MG63 (cell line): ENCODE measurements at places on chromosomes 5 and 9. TPM values are rescaled to one million over a fixed set of nuclear protein-coding genes. Genes with fewer than 3 reads are reported as not detected.

ADAMTS2 gene
- total RNA-seq: 88.7 and 141 TPM in 2 replicates

ALDOB gene
- total RNA-seq: not detected in 2 replicates

NOL8 gene
- total RNA-seq: 22.3 and 31.0 TPM in 2 replicates

DNA sequence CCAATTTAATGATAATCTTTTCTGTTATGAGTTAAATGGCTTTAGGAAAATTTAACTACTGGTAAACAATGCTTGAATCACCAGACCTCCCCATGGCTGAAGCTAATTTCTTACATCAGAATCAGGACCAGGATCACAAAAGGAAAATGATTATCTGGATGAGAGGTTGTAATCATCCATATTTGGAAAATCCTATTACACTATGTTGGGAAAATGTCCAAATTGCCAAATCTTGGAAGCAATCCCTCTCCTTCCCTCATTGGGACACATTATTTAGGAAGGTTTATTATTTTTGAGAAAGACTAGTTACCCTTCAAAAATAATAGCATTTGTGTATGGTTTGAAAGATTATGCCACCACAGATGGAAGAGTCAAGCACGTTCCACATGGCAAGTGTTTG lies 130.7 kb upstream of the MINAR2 start:
- no peak for DNase-seq

DNA sequence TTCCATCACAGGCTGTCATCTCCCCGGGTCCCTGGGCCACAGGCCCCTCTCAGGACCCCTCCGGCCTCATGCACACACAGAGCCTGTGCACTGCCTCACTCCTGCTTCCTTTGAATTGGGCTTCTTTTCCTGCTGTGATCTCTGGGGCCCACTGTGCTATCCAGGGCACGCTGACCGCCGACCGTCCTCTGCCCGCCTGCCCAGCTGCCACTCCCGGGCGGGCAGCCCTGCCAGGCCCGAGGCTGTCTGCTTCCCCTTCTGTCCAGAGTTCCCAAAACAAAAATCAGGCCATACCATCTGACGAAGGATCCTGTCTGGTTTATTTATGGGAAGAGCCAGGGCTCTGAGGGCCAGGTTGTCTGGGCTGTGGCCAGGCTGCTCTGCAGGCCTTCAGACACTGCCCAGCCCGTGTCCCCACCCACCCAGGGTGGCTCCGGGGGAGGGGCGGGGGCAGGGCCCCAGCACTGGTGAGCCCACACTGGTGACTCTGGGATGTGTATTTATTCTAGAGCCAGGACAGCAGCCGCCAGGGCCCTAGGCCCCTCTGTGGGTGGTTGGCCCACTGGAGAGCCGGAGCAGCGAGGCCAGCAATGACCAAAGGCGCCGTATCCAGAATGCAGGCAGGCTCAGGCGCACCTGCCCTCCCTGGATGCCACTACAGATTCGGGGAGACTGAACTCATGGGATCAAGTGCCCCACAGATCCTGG lies 57.0 kb downstream of the ADAMTS2 start:
- no peak for DNase-seq

DNA sequence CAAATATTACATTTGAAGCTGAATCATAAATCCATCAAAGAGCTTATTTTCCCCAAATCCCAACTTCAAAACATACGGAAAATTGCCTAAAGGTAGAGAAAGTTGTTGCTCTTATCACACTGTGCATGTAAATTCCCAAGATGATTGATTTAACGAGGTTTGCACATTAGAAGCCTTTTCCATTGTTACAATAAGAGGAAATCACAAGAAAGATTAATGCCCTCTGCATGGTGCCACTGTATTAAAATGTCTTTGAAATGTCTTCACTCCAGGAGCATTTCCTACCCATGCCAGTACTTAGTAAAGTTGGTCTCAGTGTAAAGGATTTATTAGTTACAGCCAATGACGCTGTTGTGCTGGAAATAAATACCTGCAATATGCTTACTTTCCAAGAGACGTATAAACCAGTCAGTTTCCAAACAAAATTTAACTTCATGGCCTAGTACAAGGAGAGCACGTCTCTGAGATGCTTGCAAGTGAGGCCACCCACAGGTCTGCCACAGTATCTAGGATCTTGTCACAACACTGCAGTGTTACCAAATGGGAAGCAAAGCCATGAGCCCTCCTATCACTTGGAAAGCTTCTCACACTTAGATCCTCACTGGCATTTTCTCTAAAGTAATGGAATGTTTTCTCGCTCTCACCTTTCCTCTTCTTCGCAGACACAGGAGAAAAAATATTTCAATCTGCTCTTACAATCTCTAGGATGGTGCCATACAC lies 112.4 kb downstream of the CETN3 start:
- no peak for DNase-seq

DNA sequence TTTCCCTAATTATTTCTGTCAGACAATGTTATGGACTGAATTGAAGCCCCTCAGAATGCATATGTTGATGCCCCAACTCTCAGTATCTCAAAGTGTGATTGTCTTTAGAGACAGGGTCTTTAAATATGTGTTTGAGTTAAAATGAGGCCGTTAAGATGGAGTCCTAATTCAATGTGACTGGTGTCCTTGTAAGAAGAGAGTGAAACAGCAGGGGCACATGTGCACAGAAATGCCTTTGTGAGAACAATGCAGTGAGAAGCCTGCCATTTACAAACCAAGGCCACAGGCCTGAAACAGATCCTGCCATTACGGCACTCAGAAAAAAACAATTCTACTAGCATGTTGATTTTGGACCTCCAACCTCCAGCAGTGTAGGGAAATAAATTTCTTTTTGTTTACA lies 483.0 kb upstream of the DMAC1 start:
- no peak for DNase-seq
